ENCODE measurements at places on chromosomes 4 and X. TPM values are rescaled to one million over a fixed set of nuclear protein-coding genes. Genes with fewer than 3 reads are reported as not detected.
A peak's percentile ranks its signal among the peaks of the same experiment; 100 is the strongest.

GRCh38 chrX:44828008-44828605 lies 15.7 kb upstream of the DUSP21 start:
- no peak overlapping the region for H3K27ac ChIP-seq
- no peaks in the 10 kb centered on the region for H3K27me3 ChIP-seq
- no peaks in the 10 kb centered on the region for H3K4me1 ChIP-seq
- no peak for DNase-seq
- H3K36me3 ChIP-seq: no peaks in the 10 kb centered on the region

- DNase-seq: no peak
- no peaks in the 10 kb centered on the region for H3K27me3 ChIP-seq
- no peaks in the 10 kb centered on the region for H3K36me3 ChIP-seq
- no peak overlapping the region for H3K4me3 ChIP-seq
- no peak overlapping the region for H3K27ac ChIP-seq
Observed at GRCh38 chrX:111830571-111830970, 45.4 kb upstream of the TRPC5OS start.

GRCh38 chr4:40585201-40585799 lies 44.4 kb downstream of the RBM47 start:
- no peak for DNase-seq
- no peaks in the 10 kb centered on the region for H3K27me3 ChIP-seq
- no peak overlapping the region for H3K4me3 ChIP-seq

DNA sequence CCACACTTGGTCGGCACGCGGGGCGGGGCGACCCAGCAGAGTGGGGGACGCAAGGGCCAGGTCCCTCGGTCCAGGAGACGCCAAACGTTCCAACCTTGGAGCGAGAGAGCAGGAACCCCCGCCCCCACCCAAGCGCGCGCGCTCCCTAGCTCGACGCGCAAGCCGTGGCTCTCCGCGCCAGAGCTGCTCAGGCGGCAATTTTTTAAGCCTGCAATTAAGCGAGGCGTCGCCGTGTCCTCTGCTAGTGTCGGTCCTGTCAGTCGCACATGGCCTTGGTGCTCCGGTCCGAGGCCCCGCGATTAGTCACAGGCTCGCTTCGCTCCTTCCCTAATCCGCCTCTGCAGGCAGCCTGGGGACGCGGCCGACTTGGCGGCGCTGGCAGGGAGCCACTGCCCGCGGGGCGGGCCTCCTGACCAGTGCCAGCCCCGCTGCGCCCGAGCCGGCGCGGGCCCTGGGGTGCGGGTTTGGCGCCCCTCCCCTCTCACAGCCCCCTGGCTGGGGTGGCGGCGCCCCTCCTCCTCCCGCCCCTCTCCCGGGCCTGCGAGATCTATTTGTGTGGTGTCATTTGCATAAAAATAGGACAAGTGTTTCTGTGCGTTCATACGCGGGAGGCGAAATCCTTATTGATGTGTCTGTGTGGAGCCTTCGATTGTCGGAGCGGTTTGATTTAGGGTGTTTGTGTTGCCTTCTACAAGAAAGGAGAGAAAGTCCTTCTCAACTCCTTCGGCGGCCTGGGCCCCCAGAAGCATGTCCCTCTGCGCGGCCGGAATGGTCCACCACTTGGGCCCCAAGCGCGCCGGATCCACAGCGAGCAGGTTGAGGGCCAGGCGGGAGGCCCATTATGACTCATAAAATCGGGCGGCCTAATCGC lies 9.8 kb upstream of the BCOR start:
- no peaks in the 10 kb centered on the region for H3K27me3 ChIP-seq
- peak overlapping the region; percentile 73 for H3K4me3 ChIP-seq
- H3K36me3 ChIP-seq: no peaks in the 10 kb centered on the region
- H3K4me1 ChIP-seq: peaks cover 15% of the 10 kb centered on the region
- H3K27ac ChIP-seq: peak overlapping the region; percentile 81

- no peak for DNase-seq
- H3K27ac ChIP-seq: no peak overlapping the region
- no peaks in the 10 kb centered on the region for H3K4me1 ChIP-seq
Observed at GRCh38 chr4:76665153-76665552, 230.1 kb downstream of the SHROOM3 start.

- H3K4me3 ChIP-seq: no peak overlapping the region
- no peaks in the 10 kb centered on the region for H3K36me3 ChIP-seq
- no peaks in the 10 kb centered on the region for H3K4me1 ChIP-seq
- DNase-seq: no peak
- no peaks in the 10 kb centered on the region for H3K27me3 ChIP-seq
- H3K27ac ChIP-seq: no peak overlapping the region
Observed at GRCh38 chr4:148694702-148695101, 252.5 kb upstream of the NR3C2 start.

DNA sequence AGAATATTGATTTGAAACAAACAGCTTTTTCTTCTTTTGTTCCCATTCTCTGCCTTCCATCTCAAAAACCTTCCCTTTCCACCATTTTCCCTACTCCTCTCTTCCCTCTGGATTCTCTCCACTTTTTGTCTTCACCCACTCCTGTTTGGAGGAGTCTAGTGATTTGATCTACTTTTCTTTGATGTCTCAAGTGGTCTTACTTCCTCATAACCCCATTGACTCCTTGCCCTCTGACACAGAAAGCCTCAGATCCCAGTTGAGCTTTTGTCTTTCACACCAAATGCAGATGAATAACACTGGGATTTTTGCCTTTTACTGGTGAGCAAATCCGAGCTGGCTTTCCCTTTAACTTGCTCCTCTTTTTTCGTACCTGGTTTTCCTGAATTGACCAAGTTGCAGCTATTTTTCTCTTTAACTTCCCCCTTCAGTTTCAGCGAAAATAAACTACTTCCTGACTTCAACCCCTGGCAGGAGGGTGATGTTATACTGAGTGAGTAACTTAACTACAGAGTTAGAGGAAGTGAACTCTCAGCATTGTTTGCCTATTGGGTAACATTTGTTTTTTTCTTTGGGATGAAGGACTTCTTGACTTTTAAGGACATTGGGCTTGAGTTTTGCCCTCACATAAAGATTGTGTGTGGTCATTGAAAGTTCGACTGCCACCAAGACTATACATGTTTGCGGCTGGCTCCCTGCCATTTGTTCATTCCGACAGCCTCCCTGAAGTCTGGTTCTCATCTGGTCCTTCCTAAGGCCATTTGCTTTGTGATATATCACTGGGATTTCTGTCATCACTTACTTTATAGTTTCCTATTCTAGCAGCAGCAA lies 392.8 kb upstream of the NR3C2 start:
- H3K4me3 ChIP-seq: no peak overlapping the region
- no peaks in the 10 kb centered on the region for H3K27me3 ChIP-seq
- H3K27ac ChIP-seq: no peak overlapping the region
- DNase-seq: no peak

- H3K27me3 ChIP-seq: peaks cover 14% of the 10 kb centered on the region
- H3K4me3 ChIP-seq: no peak overlapping the region
- no peaks in the 10 kb centered on the region for H3K4me1 ChIP-seq
Observed at GRCh38 chrX:20530406-20530921, 263.8 kb upstream of the RPS6KA3 start.

DNA sequence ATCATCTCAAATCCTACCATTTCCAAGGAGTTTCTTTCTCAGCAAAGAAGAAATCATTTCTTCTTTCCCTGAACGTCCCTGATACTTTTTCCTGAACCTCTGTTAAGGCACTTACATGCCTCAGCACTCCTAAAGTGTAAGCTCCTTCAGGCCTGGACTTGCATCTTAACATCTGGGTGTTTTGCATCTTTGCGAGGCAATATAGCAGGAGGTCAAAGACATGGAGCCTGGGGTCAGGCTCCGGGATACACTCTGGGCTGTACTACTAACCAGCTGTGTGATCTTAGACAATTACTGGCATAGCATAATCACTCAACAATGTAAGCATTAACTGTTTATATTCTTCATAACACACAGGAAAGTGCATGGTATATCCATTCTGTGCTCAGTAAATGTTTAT lies 275.5 kb upstream of the BOD1L1 start:
- H3K36me3 ChIP-seq: no peaks in the 10 kb centered on the region
- H3K4me1 ChIP-seq: no peaks in the 10 kb centered on the region
- no peaks in the 10 kb centered on the region for H3K27me3 ChIP-seq

DNA sequence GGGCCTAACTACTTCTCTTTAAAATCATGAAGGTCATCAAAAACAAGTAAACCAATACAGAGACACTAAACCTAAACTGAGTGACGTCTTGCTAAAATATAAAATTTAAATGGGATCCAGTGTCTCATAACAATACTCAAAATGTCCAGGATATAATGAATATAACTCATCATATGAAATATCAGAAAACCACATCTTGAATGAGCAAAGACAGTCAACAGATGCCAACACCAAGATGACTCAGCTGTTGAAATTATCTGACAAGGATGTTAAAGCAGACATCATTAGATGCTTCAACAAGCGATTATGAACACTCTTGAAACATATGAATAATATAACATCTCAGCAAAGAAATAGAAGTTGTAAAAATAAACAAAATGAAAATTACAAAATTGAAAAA lies 8.3 kb downstream of the NAP1L2 start:
- no peak overlapping the region for H3K27ac ChIP-seq
- no peak overlapping the region for H3K4me3 ChIP-seq
- H3K4me1 ChIP-seq: no peaks in the 10 kb centered on the region
- H3K36me3 ChIP-seq: no peaks in the 10 kb centered on the region
- no peak for DNase-seq

DNA sequence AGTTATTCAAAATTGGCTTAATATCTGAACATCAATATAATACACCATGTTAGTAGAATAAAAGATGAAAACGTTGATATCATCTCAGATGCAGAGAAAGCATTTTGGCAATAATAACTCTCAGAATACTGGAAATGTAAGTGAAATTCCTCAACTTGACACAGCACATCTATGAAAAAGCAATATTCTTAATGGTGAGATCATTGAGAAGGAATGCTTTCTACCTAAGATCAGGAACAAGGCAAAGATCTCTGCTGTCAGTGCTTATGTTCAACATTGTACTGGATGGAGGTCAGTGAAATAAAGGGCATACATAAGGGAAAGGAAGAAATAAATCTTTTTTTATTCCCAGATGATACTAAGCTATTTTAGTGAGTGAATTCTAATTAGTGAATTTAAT lies 40.6 kb downstream of the MRPL1 start:
- H3K27me3 ChIP-seq: no peaks in the 10 kb centered on the region
- no peak overlapping the region for H3K27ac ChIP-seq
- H3K4me3 ChIP-seq: no peak overlapping the region
- no peaks in the 10 kb centered on the region for H3K36me3 ChIP-seq
- no peaks in the 10 kb centered on the region for H3K4me1 ChIP-seq

- H3K36me3 ChIP-seq: no peaks in the 10 kb centered on the region
- no peaks in the 10 kb centered on the region for H3K4me1 ChIP-seq
- H3K27me3 ChIP-seq: no peaks in the 10 kb centered on the region
- no peak overlapping the region for H3K4me3 ChIP-seq
- H3K27ac ChIP-seq: no peak overlapping the region
Observed at GRCh38 chr4:87541956-87542709, 13.0 kb upstream of the SPARCL1 start.

GRCh38 chr4:122652379-122652778 lies 31.5 kb upstream of the IL21 start:
- DNase-seq: peak; percentile 24
- no peaks in the 10 kb centered on the region for H3K27me3 ChIP-seq
- no peak overlapping the region for H3K4me3 ChIP-seq
- H3K4me1 ChIP-seq: no peaks in the 10 kb centered on the region
- H3K27ac ChIP-seq: no peak overlapping the region

DNA sequence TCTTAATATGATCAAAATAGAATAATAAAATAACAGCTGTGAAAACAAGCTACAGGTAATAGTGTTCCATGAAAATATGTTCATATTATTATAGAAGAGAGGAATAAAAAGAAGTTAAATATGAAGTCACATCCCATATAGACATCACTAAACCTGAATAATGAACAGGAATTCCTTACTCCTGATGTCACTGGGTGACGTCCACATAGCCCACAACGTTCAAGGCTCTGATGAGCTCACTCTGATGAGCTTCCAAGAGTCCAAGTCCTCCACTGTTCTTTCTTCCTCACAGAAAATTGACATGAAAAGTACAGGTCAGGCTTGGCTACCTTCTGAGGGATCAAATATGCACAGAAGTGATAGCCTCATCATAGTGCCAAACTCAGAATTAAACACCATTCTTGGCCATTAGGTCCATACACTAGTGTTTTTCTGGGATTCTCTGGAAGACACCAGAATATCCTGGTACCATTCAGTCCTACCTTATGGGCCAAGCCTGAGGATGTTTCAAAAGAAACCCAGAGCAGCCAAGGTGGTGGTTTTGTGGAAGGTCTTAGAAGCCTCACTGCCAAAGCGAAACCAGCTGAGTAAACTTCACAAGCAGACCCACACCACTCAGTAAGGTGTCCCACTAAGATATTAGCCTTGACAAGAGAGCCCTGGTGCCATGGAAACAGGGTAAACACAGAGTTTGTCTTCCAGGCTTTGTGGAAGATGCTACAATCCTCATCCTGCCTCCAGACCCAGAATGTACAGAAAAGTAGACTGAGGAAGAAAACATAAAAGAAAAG lies 138.4 kb upstream of the HHIP start:
- H3K4me3 ChIP-seq: no peak overlapping the region
- no peaks in the 10 kb centered on the region for H3K36me3 ChIP-seq
- no peak overlapping the region for H3K27ac ChIP-seq
- no peak for DNase-seq

- DNase-seq: peak; percentile 78
- H3K4me3 ChIP-seq: peak within 1 kb of the TSS; percentile 76
- H3K27me3 ChIP-seq: no peaks in the 10 kb centered on the region
- H3K27ac ChIP-seq: peak within 1 kb of the TSS; percentile 92
Observed at GRCh38 chrX:49002091-49002935, at the start of gene GRIPAP1. Gene GRIPAP1, minus strand, starts transcription at chrX:49002264. Its CDS starts 35 bp downstream, at chrX:49002229.

- no peak overlapping the region for H3K27ac ChIP-seq
- H3K4me3 ChIP-seq: no peak overlapping the region
- H3K4me1 ChIP-seq: peaks cover 46% of the 10 kb centered on the region
- DNase-seq: no peak
Observed at GRCh38 chr4:6777636-6778281, 4.8 kb upstream of the KIAA0232 start.

DNA sequence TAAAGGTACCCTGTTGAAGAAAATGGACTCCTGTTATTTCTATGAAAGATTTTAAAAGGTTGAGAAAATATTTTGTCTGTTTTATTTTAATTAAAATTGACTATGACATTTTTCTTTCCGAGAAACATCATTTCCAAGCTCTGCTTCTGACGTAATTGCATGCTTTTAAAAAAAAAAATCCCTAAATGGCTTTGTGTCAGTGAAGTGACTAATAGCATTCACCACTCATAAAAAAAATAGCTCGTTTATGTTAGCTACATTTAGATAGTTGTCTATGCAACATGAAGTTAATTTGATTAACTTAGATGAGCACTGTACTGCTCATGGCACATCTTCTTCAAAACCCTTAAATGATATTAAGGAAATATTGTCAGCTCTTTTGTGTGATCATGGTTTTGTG lies 105.1 kb upstream of the KLHL13 start:
- no peaks in the 10 kb centered on the region for H3K4me1 ChIP-seq
- no peaks in the 10 kb centered on the region for H3K27me3 ChIP-seq
- H3K27ac ChIP-seq: no peak overlapping the region
- no peak overlapping the region for H3K4me3 ChIP-seq

TCEAL6 gene
- total RNA-seq: not detected

CTAG1B gene
- total RNA-seq: not detected

VCX2 gene
- total RNA-seq: not detected

ZNF185 gene
- total RNA-seq: 1.5 TPM

DKK2 gene
- 0.85 TPM for total RNA-seq

RNF150 gene
- total RNA-seq: 2.9 TPM

LPAR4 gene
- 1.6 TPM for total RNA-seq

TRIM61 gene
- total RNA-seq: 2.2 TPM

SPATA4 gene
- not detected for total RNA-seq

SERPINA7 gene
- total RNA-seq: 0.05 TPM

VMA21 gene
- 21.9 TPM for total RNA-seq

ATXN3L gene
- total RNA-seq: not detected

GABRQ gene
- 0.09 TPM for total RNA-seq

F11 gene
- total RNA-seq: not detected

RAB33B gene
- 4.5 TPM for total RNA-seq

UCP1 gene
- not detected for total RNA-seq

CENPVL2 gene
- 0.24 TPM for total RNA-seq
